Hindlimb muscle (tissue), 1 donor: ENCODE measurements at places on chromosomes 1 and 21. TPM values are rescaled to one million over a fixed set of nuclear protein-coding genes. Genes with fewer than 3 reads are reported as not detected.

DNA sequence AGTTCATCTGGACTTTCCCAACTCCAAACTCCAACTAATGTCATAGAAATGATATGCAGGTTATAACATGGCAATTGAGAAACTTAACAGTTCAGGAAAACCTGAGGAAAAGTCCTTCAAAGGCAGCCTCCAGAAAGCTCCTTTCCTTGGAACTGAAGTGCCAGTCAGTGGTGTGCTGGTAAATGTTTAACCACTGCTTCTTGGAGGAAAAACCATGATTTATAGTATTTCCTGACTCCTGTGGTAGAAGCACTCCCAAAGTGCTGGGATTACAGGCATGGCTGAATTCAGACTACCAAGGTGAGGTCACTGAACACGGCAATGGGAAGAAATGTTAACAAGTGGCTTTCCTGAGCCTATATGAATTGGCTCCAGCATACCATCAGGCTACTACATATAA is 26.7 kb upstream of the ZNHIT6 start:
- no peak for DNase-seq

GRCh38 chr1:12516741-12517140 is 101.3 kb downstream of the DHRS3 start:
- DNase-seq, result no peak

- DNase-seq, result no peak
Observed at GRCh38 chr1:231693361-231694074, 66.9 kb downstream of the DISC1 start.

Gene DNM3
- polyA plus RNA-seq, result 1.9 TPM

DNA sequence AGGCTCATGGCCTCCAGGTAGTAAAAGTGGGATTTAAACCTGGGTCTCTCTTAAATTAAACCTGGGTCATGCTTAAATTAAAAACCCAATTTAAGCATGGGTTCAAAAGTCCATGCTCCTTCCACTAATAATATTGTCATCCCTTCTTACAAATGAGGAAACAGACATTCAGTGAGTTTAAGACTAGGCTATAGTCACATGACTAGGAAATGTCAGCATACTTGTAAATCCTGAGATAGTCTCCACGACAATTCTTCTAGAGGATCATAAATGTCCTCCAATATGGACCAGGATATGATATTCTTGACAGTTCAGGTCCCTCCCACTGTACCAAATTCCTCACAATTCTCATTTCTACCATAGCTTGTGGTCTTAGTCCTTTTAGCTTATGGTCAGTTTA is 10.5 kb upstream of the IGFN1 start:
- DNase-seq, result no peak

DNA sequence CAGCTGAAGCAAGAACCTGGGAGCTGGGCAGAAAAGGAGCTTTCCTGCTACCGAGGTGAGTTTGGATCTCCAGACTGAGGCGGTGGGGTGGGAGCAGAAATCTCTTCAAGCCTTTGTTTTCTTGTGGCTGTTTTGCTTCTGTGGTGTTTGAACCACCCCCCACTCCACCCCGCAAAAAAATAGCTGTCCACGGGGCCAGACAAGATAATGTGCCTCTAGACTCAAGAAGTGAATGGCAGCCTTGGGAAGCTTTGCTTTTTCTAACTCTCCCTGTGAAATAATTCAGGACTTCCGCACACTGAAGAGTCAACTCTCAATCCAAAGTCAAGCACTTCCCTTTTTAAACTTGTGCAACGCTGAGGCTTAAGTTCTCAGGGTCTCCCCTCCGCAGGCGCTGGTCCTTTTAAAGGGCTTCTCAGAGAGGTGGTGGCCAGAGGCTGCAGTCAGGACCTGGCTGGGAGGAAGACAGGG is 159.6 kb upstream of the COA6 start:
- no peak for DNase-seq

GRCh38 chr21:37324558-37324957 is 42.0 kb upstream of the DYRK1A start:
- DNase-seq, result no peak

DNA sequence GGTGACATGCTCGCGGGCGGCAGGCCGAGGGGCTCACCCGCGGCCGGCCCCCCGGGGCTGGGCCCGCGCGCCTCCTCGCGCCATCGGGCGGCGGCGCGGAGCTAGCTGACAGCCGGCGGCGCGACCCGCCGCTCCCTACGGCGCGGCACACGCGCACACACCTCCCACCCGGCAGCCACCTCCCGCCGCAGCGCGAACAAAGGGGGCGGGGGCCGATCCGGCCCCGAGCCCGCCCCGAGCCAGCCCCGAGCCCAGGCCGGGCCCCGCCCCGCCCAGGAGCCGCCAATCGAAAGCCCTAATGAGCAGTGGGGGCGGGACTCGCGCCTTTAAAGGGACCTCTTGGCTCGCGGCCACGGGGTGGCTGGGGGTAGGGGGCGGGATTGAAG is at the start of gene KIF21B:
Gene KIF21B (minus strand): TSS at position 198 of the 386 bp plus-strand sequence. CDS start 331 bp downstream, outside the sequence.
- peak; percentile 72 for DNase-seq

Gene AGT
- polyA plus RNA-seq, result 17.9 TPM

DNA sequence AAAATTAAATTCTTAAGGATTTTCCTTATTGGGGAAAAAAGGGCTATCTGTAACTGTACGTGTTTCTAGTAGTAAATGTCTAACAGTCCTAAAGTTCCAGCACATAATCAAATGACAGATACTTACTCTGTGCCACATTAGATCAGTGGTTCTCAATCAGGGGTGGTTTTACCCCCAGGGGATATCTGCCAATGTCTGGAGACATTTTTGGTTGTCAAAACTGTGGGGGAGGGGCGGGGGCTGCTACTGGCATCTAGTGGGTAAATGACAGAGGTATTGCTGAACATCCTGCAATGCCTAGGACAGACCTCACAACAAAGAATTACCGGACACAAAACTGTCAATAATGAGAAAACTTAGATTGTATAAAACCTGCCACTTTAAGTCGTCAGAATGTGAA is 33.4 kb upstream of the PTPRC start:
- no peak for DNase-seq

Gene LCE2C
- polyA plus RNA-seq, result not detected

GRCh38 chr1:188668083-188668482 is 1809.6 kb downstream of the BRINP3 start:
- DNase-seq, result no peak

Gene BACE2
- 34.3 TPM for polyA plus RNA-seq

GRCh38 chr1:176949033-176949662 is 215.4 kb downstream of the ASTN1 start:
- DNase-seq, result no peak

DNA sequence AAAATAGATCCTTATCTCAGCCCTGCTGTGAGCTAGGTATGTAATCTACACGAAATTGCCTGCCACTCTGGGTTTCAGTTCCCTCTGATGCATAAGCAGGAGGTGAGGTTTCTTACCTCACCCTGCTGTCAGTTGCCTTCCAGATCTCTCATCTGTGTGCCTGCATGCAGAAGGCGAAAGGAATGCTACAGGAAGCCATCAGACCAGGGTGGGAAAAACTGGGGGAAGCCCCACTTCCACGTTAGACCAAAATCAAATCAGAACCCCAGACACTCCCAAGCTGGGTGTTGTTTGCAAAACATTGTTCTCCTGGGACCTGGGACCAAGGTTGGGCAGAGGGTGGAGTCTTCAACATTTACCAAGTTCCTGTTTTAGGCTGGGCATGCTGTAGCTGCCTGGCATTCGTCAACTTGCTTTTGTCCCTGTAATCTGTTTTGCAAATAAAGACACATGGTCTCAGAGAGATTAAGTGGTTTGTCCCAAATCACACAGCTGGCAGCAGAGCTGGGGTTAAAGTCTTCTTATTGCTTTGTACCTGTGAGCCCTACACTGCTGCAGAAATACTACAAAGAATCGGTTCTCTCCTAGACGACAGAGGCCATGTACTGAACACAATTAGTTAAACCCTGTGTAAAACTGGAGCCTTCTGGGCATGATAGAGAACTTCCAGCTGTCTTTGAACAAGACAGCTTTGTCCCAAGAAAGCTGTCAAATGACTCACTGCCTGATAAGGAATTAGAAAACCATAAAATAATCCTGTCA is 389.7 kb upstream of the RUNX1 start:
- DNase-seq, result no peak

Gene PSRC1
- polyA plus RNA-seq, result 11.1 TPM

- DNase-seq, result no peak
Observed at GRCh38 chr1:55632058-55632457, 416.9 kb upstream of the USP24 start.

GRCh38 chr1:30046751-30047150 is 676.6 kb downstream of the MATN1 start:
- no peak for DNase-seq

GRCh38 chr1:10042746-10043145 is 10.0 kb downstream of the UBE4B start:
- no peak for DNase-seq

DNA sequence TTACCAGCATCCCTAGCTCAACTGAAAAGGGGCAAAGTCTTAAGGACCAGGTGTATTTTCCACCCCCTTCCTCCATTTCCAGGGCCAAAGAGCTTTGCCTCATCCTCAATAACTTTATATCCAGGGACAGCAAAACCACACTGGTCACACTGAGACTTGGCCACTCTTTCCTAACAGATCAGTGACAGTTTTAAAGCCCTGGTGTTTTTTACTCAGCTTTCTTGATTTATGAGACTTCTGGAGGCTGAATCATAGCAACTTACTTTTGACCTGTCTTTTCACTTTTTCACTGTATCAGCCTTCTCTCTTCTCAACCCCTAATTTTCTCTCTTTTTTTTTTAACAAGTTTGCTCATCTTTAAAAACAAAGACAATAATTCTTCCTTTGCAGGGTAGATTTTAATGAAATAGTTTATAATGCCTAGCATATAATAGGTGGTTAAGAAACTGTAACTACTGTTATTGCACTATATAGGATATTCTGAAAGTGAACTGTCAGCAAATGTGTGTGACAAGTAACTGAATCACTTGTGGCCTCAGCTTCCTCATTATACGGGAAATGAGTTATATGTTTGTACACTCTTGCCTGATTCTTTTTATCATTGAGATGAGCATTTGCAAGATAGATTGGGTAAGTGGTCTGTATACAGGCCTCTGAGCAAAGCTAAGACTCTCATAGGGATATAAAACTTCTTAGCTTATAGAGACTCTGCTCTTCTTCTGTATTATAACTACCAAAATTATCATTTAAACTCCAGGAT is 19.7 kb upstream of the DYNLT5 start:
- no peak for DNase-seq

Gene AK4
- polyA plus RNA-seq, result 6.9 TPM

- no peak for DNase-seq
Observed at GRCh38 chr1:82464362-82465001, 663.7 kb downstream of the ADGRL2 start.

- no peak for DNase-seq
Observed at GRCh38 chr21:43358940-43359822, 67.8 kb downstream of the SIK1 start.

Gene LCE2B
- polyA plus RNA-seq, result not detected
